ENCODE measurements at places on chromosomes 13 and 19.
A peak's percentile ranks its signal among the peaks of the same experiment; 100 is the strongest.

DNA sequence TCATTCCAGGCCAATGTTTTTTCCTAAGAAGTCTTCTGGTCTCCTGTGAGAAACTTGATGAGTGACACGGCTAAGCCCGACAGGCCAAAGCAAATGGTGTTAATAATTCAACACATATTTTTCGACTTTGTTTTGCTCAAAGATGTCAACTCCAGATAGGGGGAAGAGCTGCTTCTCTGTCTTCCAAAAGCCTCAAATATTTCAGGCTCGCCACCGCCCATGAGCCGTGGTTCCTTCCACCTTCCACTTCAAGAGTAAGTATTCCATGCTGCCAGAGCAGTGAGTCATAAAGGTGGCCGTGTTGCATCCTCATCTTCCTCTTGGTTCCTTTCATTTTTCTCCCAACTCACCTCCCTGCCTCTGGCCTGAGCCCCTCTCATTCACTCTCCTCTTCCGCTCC, 272.6 kb downstream of the EFNB2 start:
- DNase-seq, result no peak

GRCh38 chr13:41660411-41660810, 203.1 kb downstream of the RGCC start:
- no peak for DNase-seq

DNA sequence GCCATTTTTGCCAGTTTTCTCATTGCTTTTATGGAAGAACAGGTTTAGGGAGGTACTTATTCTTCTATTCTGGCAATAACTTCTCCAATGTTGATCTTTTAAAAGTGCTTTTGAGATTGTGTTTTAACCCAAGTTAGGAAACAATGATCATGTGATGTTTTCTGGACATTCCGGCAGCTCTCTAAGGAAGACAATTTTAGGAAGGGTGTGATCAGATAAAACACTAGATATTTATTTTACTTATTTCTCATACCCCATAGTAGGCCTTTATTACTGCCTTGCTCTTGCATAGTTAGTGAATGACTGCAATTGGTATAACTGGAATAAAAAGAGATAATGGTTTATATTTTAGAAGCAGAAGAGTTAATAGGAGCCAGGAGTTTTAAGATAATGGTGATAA, 68.4 kb upstream of the SPATA13 start:
- DNase-seq, result no peak

DNA sequence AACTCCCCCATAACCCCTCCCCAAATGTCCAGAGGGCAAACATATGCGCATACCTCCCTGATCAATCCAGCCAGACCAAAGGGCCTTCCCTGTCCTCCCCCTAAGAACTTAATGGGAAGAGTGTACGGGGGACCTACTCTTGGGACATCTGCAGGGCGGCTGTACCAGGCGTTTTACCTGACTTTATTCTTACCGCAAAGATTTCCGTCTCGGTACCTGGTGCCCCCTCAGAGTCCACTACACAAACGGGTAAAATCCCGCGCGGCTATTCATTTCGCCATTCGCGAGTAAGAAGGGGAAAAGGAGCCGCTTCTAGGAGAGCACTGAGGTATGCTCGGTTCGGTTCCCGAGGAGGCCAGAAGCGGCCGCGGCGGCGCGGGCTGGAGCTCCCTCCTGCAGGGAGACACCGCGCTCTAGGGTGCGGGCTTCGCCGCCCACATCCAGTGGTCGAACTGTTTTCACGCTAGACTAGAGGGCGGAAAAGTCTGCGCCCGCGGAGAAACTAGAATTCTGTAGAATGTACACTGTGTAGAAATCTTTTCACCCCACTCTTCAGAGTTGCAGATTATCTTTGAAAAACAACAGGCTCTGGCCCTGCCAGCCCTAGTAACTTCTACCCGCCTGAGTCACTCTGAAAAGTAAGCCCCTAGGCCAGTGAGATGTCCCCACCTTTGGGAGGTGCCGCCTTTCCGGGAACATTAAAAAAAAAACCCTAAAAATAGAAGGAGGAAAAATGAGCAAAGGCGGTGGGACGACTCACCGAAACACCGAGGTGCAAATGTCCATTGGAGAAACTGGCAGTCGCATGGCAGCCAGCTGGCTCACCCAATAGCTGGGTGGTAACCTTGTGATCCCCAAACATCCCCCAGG, 3.8 kb upstream of the TSHZ3 start:
- no peak for DNase-seq

DNA sequence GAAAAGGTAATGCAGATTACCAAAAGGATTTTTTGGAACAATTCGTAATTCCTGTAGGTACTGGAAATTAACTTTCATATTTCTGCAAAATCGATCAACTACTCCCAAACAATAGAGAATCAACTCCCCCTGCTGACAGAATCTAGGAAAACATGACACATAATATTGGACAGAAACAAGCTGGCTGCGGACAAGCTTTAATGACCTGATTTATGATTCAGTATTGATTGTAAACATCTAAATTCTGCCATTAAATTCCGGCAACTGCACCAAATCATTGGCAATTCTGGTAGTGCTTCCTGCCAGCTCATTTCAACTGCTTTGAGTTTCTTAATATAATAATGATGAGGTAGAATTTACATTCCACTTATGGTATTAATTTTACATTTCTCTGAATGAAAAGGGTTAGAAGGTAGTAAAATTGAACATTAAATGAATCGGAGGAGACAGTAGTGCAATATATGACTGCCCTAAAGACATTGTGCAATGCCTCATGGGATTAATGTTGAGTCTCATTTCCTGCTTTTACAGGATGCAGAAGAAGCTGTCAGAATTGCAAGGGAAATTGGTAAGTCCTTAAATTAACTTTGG, 146.5 kb downstream of the PCCA start:
- DNase-seq, result peak; percentile 14

DNA sequence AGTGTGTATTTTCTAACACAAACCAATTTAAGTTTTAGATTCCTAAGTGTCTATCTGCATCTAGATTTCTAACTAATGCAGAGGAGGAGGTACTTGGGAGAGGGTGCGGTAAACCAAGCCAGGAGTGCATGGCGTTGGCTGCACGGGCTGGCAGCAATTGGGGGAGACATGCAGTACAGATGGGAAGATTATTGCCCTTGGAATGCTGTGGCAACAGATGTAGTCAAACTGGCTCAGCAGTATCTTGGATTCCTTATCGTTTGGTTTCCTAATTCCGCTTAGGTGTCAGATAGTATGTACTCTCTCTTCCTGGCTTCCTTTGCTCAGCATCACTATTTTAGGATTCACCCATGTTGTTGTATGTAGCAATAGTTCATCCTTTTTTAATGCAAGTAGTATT, 29.4 kb upstream of the STK24 start:
- DNase-seq, result no peak

DNA sequence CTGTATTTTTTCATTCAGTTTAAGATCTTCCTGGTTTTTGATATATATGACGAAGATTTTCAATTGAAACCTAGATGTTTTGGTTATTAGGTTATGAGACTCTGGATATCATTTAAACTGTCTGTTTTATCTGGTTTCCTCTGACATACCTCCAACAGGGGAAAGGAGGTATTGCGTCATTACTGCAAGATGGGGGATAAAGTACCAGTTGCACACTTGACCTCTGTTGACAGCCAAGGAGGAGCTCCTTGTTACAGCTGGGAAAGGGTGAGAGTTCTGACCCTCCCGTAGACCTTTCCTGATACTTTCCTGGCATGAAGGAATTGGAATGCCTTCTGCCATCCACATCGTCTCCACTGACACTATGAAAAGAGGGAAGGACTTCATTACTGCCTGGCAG, 82.0 kb upstream of the SHISA2 start:
- no peak for DNase-seq

DNA sequence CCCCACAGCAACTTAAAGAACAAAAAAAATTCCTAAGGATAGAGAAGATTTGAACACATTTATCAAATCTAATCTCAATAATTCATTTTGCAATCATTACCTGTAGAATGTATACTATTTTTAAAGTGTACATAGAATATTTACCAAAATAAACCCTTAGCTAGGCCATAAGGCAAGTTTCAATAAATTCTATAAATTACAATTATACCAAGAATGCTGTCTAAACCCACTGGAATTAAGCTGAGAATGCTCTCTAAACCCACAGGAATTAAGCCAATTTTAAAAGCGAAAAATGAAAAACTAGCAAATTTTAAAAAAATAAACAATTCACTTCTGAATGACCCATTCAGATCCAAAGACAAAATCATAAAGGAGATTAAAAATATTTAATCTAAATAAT, 540.4 kb upstream of the NBEA start:
- DNase-seq, result no peak

All from hematopoietic multipotent progenitor cell treated with erythropoietin and hydrocortisone succinate and interleukin-3 and kit ligand, for 15 days (in vitro differentiated cells).